ENCODE measurements at places on chromosomes 7 and 10.

DNA sequence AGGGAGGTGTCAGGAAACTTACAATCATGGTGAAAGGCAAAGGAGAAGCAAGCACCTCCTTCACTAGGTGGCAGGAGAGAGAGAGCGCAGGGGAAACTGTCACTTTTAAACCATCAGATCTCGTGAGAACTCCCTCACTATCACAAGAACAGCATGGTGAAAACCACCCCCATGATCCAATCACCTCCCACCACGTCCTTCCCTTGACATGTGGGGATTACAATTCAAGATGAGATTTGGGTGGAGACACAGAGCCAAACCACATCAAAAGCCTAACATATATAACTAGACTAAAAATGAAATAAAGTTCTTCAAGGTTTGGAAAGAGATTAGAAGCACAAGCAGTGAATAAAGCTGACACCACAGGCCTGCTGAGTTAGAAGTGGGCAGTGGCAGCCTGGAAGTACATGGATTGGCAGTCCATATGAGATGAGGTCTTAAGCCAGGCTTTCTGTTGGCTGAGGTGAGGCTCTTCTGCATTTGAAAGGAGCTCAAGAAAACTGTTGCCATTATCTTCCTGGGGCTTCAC is 96.4 kb upstream of the MDFIC start:
- peak; percentile 30 for DNase-seq

- DNase-seq: no peak
Measured at GRCh38 chr10:49627644-49628247, 13.9 kb downstream of the CHAT start.

DNA sequence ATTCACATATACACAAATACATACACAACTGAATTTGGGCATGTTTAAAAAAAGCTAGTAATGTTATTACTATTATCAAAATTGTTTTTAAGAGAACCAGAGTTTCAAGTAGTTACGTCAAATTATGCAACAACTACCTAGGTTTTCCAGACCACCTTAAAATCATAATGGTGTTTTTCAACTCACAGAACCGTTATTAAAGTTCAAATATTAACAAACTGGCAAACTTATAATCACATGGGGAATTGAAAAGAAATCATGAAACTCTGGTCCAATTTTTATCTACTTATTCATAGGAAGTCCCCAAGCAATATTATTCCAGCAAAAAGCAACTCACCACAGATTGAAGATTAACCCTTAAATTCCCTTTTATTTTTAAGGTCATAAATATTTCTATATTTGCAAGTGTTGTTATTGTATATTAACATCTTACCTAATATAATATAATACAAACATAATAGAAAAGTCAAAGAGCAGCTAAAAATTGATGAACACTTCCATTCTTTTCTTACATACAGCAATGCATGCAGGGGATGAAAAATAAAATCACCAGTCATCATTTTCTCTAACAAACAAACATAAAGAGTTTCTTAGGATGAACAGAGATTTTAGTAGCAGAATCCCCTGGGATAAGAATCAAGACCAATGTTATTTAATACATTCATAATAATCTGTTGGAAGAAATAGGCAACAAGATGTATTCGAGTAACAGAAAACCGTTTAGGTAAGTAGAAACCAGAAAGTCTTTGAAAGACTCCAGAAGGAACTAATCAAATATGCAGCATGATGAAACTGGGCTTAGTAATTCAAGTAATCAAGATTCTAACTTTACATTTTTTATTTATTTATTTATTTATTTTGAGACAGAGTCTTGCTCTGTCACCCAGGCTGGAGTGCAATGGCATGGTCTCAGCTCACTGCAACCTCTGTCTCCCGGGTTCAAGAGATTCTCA is 391.1 kb downstream of the PARD3 start:
- no peak for DNase-seq

GRCh38 chr7:94575646-94576045 is 66.0 kb downstream of the CASD1 start:
- DNase-seq: no peak

DNA sequence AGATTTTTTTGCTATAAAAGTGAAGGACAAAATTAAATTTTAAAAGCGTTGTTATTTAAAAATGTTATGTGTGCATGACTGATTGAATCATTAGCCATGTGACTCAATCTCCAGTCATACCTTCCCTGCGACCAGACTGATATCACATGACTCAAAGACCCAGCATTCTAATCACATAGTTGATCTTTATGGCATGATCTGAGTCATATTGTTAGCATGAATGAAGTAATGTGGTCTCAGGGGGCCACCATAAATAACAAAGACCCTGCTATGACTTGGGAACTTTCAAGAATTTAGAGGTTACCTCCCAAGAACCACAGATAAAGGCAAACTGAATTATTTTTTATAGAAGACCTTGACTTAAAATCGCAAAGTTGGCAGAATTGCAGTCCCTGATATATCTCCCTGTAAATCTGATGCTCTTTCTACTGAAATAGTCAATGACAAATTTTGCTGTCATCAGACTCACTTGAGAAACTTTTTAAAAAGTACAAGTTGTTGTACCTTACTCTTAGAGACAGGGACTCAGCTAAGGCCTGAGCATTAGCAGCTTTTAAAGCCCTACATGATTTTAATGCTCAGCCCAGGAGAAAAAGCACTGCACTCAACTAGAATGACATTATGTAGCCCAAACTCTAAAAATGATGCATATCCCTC is 717.3 kb downstream of the XPNPEP1 start:
- no peak for DNase-seq

DNA sequence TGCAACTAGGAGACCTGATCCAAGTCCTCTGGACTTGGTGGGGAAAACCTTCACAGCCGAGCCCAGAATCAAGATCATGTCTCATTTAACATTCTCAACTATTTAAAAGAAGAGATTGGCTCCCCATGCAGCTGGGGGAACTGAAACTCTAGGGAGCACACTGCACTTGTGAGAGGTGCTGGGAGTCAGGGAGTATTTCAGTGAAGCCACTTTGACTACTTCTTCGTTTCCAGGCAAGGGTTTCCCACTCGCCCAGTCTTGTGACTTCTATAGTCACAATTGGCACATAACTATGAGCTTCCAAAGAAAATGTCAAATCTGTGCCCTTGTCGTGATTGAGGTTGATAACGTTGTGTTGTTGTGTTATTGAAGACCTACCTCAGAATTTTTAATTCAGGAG is 62.9 kb downstream of the AKR1B1 start:
- no peak for DNase-seq

DNA sequence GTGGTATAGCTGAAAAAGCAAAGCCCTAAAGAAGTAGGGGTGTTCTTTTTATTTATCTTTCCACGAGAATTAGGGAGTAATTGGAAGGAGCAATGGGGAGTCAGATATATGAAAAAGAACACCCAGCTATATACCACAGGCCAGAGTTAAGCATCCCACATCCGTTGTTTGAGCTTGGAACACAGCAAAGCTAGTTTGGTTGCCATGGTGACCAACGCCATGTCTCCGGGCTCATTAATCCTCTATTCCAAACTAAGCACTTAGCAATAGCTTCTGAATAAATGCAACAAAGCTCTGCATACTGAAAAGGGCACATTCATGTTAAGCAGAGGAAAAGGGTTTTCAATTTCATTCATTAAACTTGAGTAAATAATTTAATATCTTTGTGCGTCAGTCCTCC is 23.5 kb downstream of the ASB4 start:
- no peak for DNase-seq

- no peak for DNase-seq
Measured at GRCh38 chr10:8316284-8316683, 261.8 kb downstream of the GATA3 start.

DNA sequence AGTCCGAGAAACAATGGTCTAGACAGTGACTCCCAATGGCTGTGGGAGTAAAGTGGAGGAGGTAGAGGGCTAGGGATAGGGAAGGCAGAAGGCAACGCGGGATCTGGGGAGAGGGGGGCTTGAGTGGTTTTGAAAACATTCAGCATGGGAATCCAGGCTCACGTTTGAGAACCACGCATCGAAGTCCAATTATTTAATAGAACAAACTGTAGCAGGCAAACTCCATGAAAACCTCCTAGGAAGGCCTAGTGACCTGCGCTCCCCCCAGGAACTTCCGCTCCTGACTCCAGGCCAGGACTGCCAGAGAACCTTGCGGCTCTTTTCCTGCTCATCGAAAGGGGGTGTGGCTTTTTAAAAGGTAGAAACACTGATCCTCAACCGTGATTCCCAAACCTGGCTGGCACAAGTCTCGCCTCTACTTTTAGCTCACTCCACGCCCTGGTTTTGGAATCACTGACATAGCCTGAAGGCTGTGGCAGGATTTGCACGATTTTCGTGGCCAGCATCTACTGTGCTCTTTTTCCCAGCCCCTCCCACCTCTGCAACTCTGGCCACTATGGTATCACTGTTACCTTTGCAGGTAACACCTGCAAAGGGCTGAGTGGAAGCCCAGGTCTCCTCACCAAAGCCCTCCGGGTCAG is 43.4 kb downstream of the MYOF start:
- no peak for DNase-seq

- no peak for DNase-seq
Measured at GRCh38 chr10:108052981-108053380, 888.5 kb upstream of the SORCS1 start.

DNA sequence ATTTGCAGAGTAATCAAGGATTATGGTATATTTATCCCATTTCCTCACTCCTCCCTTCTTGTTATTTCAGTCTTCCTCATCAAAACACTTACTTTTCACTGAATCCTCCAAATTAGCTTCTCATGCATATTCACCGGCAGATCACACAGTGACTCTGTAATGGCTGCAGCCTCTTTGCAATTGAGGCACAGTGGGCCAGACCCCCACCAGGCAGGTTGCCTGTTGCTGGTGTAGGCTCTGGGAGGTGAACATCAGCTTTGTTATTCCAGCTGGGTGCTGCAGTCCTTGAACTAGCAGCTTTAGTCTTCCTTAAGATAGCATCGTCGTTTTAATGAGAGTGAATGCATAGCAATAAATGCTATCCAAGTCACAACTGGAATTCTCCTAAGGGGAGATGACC is 449.3 kb downstream of the CNTNAP2 start:
- DNase-seq: no peak

- DNase-seq: peak; percentile 93
Measured at GRCh38 chr7:131327626-131328376, at the start of gene MKLN1. TSS of gene MKLN1 (plus strand) at chr7:131327876. CDS start at chr7:131327900, 24 bp downstream.

DNA sequence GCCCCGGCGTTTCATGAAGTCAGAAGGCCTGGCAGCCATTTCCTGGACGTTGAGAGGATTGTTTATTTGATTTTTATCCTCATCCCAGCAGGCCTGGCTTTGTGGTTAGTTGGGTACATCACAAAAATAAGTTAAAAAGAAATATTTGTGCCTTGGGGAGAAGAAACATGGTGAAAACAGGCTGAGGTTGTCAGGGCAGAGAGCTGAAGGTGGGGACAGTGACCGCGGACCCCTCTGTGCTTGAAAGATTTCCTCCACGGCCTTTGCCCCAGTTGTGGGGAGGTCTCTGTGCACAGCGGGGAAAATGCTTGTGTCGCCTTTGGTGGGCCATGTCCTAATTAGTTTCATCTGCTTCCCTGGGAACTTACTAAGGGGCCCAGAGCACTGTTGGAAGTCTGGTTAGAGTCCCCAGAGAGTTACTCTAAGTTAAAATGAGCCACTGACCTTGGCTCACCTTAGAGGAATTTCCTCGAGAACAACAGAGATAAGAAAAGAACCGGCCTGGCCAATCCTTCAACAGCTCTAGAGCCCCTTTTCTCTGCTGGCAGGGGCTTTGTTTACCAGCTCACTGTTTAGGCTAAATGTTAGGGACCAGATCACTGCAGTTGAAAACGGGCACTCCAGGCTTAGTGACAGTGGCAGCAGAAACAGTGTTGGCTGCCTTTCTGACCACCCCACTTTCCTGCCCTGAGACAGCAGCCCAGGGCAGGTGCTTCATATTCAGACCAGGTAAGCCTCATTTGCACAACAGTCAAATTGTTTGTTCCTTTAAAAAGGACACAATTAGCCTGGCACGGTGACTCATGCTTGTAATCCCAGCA is 37.9 kb downstream of the CRCP start:
- DNase-seq: no peak

GRCh38 chr7:102991540-102992214 is 78.9 kb downstream of the LRRC17 start:
- no peak for DNase-seq

DNA sequence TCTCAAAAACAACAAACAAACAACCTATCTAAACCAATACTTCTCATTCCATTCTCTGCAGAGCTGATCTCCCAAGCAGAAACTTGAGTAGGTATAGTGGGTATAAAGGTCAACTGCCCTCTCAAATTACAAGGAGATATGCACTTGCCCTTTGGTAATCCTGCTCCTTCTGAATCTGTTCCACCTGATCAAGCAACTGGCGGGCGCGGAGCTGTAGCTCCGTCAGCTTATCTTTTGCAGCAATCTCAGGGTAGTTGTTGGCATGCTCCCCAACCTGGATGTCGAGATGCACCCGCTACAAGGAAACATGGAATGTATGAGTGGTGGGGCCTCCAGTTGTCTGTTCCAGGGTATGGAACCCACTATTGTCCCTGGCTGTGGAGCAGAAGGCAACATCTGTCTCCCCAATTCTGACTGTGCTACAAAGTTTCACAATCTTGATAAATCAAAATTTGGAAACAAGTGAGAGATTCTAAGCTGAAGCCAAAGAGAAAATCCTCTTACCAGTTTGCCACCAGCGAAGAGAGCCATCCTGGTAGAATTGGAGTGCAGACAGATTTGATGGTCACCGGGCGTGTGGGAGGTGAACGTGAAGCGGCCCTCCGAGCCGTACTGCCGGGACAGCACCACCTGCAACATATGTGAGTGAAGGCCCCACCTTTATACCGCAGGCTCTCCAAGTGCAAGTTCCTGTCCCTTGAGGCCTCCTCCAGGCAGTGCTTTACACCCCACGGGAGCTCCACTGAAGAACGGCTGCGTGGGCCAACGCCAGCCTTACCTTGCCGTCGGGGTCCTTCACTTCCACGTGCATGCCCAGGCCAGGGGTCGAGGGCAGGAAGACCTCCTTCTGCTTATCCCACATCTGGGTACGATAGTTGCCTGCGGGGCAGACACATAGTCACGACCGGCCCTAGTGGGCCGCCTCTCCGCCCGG is 819 bp downstream of the TMED4 start:
- DNase-seq: peak; percentile 59

- DNase-seq: no peak
Measured at GRCh38 chr7:51318001-51318400, 1.4 kb upstream of the COBL start.

GRCh38 chr7:20132585-20132984 is 84.6 kb downstream of the MACC1 start:
- DNase-seq: no peak

DNA sequence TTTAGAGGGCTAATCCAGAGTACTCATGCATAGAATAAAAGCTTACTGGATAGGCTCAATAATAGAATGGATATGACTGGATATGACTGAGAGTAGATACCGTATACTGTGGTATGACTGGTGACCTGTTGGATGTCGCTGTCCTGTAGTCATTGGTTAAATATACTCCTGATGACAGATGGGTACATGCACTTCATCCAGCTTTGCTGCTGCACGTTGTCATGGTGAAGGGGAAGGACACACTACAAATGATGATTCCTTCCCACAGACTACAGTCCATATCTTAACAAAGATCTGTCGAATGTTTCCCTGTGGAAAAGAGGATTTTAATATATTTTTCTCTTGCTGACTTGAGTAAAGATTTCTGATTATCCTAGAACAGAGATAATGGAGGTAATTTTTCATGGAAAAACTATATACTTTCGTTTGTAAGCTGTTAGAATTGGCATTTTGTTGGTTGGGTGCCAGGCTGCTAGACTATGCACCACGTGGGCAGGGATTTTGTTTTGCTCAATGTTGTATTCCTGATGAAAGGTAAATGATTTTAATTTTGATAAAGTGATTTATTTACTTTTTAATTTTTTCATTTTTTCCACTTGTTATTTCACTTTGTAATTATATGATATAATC is 97.3 kb downstream of the PPP1R9A start:
- DNase-seq: no peak

GRCh38 chr10:48940372-48940771 is 732 bp upstream of the LRRC18 start:
- no peak for DNase-seq
